Ascending aorta (tissue), 2 donors: ENCODE measurements at places on chromosomes 12 and 14. TPM values are rescaled to one million over a fixed set of nuclear protein-coding genes. Genes with fewer than 3 reads are reported as not detected.

The OTOGL gene
- not detected for total RNA-seq

The TMEM19 gene
- 14.5 TPM for total RNA-seq

- H3K4me3 ChIP-seq: no peak overlapping the region
- DNase-seq: no peak
- H3K36me3 ChIP-seq: no peaks in the 10 kb centered on the region
- no peaks in the 10 kb centered on the region for H3K4me1 ChIP-seq
These were observed 87.9 kb downstream of the ALX1 start for GRCh38 chr12:85367936-85368335.

DNA sequence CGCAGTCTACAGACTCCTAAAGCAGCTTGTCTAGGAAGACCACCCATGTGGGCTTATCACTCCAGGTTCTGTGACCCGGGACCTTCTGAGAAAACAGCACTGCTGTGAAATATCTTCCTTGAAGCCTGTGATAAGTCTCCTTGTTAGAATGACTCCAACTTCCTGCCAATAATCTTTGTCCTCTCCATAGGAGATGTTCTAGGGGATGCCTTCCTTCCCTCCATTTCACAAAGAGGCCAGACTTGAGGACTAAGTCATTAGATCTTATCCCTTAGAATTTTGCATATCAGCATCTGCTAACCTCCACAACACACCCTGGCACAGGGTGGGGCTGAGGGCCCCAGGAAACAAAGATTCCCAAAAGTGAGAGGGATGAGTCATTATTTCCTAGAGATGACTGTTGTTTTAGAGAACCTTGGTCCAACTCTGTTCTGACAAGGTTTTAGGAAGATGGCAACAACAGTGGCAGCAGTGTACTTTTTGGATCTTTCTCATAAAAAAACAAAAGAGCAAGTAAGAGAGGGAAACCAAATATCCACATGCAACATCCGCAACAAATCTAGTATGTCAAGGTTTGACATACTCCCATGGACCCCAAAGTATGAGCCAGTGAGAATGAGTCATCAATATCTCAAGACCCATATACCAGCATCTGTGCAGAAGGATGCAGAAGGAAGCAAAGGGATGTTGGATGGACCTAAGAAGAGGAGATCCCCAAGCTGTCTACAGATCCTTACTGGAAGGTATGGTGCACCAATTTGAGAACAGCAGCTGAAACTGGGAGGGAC lies 6.0 kb downstream of the LTB4R start:
- H3K4me1 ChIP-seq: no peaks in the 10 kb centered on the region
- H3K27ac ChIP-seq: no peak overlapping the region
- DNase-seq: no peak
- H3K4me3 ChIP-seq: no peak overlapping the region

DNA sequence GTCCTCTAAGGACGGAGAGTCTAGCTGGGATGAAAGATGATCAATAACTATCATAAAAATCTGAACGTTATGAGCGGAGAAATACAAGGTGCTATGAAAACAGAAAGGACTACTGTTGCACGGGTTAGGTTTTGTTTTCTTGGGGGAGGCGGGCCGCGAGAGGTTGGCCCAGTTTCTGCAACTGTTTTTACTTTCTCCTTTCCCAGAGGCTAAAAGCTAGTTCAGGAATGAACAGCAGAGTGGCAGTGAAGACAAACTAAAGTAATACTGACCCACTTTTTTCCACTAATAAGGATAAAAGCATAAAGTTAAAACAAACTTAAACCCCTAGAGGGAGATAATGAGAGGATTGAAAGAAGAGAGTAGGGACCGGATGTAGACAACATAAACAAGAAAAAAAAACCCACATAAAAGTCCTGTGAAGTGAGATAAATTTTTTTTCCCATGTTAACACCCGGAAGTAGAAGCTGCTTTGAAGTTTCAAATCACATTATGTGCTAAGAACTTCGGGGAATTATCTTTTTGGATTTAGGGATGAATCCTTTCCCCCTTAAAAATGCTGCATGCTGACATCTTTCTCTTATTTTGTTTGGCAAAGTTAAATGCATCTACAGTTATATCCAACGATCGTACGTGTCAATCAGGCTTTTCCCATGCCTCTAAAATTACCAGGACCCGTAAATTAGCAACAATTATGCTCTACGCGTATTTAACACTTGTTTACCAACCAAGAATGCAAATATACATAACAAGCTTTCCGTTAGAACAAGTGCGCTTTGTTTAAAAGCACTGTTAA lies 1.0 kb upstream of the CDK17 start:
- H3K27ac ChIP-seq: peak overlapping the region; percentile 100
- H3K36me3 ChIP-seq: no peaks in the 10 kb centered on the region
- H3K27me3 ChIP-seq: no peaks in the 10 kb centered on the region
- no peak for DNase-seq
- peak overlapping the region; percentile 82 for H3K4me3 ChIP-seq

- no peaks in the 10 kb centered on the region for H3K36me3 ChIP-seq
- H3K27me3 ChIP-seq: no peaks in the 10 kb centered on the region
- H3K4me3 ChIP-seq: no peak overlapping the region
- DNase-seq: no peak
- no peaks in the 10 kb centered on the region for H3K4me1 ChIP-seq
These were observed 228.7 kb downstream of the NUAK1 start for GRCh38 chr12:105910030-105910429.

GRCh38 chr12:53197011-53197640 lies 9.9 kb downstream of the ITGB7 start:
- H3K27me3 ChIP-seq: no peaks in the 10 kb centered on the region
- peaks cover 3% of the 10 kb centered on the region for H3K4me1 ChIP-seq
- no peaks in the 10 kb centered on the region for H3K36me3 ChIP-seq
- DNase-seq: no peak

The GTF2H3 gene
- 12.0 TPM for total RNA-seq

DNA sequence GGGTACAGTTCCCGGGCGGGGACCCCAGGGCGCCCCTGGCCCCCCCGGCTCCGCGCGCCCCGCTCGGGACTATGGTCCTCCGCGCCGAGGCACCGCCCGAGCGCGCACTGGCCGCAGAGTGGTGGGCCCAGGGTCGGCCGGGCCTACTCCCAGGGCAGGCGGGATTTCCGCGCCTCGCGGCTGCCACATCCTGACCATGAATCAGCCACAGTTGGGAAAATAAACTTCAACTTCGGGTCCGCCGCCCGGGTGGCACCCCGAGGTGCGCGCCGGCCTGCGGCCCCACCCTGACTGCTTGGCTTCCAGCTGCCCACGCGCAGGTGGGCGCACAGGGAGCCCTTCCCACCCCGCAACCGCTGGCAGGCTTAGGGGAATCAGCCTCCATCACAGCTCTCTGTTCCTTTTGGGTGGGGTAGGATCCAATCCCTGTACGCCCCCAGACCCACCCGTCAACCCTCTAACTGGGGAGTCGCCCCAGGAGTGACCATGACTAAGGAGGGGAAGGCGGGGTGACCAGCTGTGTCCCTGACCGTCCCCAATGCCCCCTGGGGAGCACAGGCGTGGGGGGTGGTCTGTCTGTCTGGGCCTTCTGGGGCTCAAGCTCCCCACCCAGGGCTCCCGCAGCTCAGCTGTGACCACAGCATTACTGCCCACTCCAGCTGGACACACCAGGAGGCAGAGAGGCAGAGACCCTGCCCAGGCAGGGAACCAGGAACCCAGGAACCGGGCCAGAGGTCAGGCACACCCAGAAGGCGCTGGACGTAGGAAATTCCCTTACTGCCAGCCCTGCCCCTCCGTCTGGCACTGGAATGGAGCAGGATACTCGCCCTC lies 678 bp downstream of the INF2 start:
- DNase-seq: no peak
- H3K27ac ChIP-seq: peak overlapping the region; percentile 80
- H3K36me3 ChIP-seq: no peaks in the 10 kb centered on the region

DNA sequence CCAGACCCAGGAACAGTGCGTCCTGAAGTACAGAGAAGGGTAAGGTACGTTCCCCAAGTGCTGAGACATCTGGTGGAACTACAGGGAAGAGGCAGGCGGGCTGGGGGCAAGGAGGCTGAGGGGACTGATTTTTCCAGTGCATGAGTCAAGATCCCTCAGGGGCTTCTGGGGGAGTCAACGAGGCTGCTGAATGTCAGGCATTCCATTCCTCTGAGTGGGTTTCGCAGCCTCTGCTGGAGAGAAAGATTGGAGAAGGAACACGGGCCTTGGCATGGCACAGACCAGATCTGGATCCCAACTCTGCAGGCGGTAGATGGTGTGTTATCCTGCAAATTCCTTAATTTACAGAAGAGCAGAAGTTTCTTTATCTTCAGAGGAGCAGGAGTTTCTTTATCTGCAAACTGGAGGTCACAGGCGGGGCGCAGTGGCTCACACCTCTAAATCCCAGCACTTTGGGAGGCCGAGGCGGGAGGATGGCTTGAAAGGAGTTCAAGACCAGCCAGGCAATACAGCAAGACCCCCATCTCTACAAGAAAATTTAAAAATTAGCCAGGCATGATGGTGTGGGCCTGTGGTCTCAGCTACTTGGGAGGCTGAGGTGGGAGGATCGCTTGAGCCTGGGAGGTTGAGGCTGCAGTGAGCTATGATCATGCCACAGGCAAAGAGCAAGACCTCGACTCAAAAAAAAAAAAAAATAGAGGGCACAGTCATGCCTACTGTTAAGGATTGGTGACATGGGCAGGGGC lies 132.6 kb upstream of the MAP1LC3B2 start:
- H3K27ac ChIP-seq: peak overlapping the region; percentile 48
- peak; percentile 95 for DNase-seq
- no peak overlapping the region for H3K4me3 ChIP-seq
- H3K4me1 ChIP-seq: no peaks in the 10 kb centered on the region

GRCh38 chr12:81809829-81810595 lies 50.9 kb upstream of the PPFIA2 start:
- H3K4me3 ChIP-seq: peak overlapping the region; percentile 19
- DNase-seq: no peak
- peak overlapping the region; percentile 68 for H3K27ac ChIP-seq
